Smooth muscle cell of the umbilical artery (primary cell): ENCODE measurements at places on chromosomes 2 and 18. TPM values are rescaled to one million over a fixed set of nuclear protein-coding genes. Genes with fewer than 3 reads are reported as not detected.

Gene ASXL3
- total RNA-seq: 1.2 and 1.3 TPM in 2 replicates

Gene TUBA3E
- 0.09 TPM in 1 of 2 replicates, not detected in the other for total RNA-seq

Gene RBM43
- total RNA-seq: 3.1 and 4.8 TPM in 2 replicates

Gene IL36A
- not detected in 2 replicates for total RNA-seq

Gene LYG1
- total RNA-seq: 0.14 TPM in 1 of 2 replicates, not detected in the other

Gene TUBA4B
- total RNA-seq: not detected in 2 replicates

Gene FAM237A
- total RNA-seq: not detected in 2 replicates
